ENCODE measurements at places on chromosomes 3 and 15.

DNA sequence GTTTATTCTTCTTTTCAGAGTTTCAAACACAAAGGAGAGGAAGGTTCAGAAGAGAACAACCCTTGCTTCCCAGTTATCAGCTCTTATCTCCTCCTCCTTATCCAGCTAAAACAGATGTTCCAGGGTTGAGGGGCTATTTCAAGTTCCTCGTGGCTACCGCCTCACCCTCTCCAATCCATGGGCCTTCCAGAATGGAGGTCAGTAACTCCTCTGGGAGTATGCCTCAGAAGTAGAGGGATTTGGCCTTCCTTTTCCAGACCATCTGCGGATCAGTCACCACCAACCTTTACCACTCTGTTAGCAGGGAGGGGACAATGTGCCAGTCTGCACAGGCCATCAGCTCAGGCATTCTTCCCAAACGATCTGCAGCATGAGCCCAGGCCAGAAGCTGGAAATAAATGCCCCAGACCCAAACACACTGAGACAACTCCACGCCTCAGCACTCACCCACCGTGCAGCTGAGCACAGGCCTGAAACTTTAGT is 14.8 kb downstream of the HTR3C start:
- DNase-seq = no peak

DNA sequence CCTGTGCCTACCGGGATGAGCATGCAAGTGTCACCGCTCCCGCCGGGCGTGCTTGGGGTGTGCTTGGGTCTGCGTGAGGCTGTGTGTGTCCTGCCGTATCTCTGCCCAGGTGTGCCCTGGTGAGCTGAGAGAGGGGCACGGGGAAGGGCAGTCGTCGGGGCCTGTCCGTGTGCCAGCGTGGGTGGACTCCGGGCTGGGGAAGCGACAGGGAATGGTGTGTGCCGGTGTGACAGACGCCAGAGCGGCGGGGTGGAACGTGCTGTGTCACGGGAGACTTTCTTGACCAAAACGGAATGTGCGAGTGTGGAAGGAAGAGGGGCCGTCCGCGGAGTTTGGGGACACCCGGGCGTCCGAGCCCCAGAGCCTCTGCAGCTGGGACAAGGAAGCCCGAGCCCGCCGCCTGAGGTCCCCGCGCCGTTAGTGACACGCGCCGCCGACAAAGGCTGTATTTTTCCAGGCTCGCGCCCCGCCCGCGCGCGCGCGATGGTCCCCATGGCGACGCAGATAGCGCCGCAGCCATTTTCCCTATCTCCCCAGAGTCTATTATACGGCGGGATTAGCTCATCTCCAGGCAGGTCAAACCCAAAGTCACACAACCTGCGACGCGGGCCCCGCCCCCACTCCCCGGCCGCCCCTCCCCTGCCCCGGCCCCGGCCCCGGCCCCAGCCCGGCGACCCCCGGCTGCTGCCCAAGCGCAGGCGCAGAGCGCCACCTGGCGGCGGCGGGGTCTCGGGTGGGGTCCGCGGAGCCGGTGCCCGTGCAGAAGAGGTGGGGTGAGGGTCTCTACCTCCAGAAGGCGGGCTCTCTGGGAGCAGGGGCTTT is 4.5 kb upstream of the GATA2 start:
- DNase-seq = peak; percentile 93

DNA sequence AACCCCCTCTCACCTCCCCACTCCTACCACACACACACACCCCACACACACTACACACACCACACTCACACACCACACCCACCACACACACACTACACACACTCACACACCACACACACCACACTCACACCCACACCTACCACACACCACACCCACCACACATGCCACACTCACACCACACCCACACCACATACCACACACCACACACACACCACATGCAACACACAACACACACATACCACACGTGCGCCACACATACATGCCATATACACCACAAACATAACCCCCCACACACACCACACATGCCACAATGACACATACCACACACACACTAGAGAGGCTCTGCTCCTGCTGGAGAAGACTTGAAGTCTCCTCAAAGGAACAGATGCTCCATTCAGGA is 5.9 kb upstream of the ITPKA start:
- no peak for DNase-seq

- DNase-seq = peak; percentile 73
Observed at GRCh38 chr15:58748852-58749531, 515 bp downstream of the ADAM10 start.

- DNase-seq = peak; percentile 47
Observed at GRCh38 chr3:194369522-194370279, at the start of gene LRRC15. Gene LRRC15 (minus strand): TSS chr3:194369743. CDS start chr3:194361043, 8,700 bp downstream.

DNA sequence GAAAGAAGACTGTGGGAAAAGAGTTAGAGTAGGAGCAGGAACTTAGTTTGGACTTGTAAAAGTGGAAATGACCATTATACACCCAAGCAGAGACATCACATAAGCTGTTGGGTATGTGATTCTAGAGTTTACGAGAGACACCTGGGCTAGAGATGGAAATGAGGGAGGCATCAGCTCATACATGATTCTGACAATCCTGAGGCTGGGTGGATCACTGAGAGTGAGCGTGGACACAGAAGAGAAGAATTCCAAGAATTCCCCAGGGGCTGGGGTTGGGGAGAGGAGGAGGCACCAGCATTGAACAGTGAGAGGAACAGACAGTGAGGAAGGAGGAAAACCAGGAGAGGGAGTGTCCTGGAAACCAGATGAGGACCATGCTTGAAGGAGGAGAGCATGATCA is 113.5 kb downstream of the KCNAB1 start:
- no peak for DNase-seq

DNA sequence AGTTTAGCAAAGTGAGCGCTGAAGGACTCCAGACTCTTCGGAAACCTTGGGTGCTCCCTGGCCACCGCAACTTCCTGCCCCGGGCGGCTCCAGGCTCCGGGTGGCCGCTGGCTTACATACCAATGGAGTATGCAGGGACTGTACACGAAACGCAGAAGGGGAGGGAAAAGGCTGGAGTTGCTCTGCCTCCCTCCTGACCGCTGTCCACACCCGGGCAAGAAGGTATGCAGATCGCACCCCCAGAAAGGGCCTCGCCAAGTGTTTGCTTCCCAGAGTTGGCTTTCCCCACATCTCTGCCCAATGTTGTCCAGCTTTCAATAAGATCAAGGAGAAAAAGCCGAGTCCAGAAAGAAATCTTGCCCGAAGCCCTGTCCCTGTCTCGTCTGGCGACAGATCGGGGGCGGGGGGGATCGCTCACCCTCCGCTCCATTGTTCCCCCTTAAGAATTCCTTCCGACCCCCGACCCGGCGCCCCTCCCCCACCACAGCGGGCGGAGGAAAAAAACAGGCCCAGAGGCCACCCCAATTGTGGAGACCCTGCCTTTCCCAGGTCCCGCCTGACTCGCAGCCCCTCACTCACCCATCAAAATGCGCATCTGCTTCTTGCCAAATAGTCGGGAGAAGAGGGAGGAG is 533 bp downstream of the ARF4 start:
- peak; percentile 61 for DNase-seq

DNA sequence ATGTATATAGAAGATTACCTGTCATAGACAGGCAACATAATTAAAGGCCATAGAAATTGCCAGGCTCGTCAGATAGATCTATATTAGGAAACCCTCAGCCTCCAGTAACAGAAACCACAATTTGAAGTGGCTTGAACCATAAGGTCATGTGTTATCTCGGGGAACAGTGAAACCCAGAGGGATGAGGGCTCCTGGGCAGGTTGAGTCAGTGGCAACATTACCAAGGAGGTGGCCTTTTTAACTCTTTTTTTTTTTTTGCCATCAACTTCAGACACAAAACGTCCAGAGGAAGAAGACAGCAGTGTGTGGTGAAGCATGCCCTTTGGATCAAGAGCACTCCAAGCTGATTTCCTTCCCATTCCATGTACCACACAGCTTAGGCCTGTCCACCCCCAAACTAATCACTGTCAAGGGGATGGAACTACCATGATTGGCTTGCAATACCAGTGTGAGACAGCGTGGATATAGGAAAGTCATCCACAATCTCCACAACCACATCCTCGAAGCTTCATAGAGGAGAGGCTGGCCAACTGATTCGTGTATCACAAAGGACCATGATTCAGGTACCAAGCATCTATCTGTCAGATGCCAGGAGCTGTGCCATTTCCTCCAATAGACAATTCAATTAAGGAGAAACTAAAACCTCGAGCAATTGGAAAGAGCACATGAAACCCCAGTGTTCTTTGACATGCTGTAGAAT is 999 bp upstream of the KIF7 start:
- no peak for DNase-seq

GRCh38 chr3:108525256-108525655 is 14.9 kb upstream of the MYH15 start:
- DNase-seq = no peak

DNA sequence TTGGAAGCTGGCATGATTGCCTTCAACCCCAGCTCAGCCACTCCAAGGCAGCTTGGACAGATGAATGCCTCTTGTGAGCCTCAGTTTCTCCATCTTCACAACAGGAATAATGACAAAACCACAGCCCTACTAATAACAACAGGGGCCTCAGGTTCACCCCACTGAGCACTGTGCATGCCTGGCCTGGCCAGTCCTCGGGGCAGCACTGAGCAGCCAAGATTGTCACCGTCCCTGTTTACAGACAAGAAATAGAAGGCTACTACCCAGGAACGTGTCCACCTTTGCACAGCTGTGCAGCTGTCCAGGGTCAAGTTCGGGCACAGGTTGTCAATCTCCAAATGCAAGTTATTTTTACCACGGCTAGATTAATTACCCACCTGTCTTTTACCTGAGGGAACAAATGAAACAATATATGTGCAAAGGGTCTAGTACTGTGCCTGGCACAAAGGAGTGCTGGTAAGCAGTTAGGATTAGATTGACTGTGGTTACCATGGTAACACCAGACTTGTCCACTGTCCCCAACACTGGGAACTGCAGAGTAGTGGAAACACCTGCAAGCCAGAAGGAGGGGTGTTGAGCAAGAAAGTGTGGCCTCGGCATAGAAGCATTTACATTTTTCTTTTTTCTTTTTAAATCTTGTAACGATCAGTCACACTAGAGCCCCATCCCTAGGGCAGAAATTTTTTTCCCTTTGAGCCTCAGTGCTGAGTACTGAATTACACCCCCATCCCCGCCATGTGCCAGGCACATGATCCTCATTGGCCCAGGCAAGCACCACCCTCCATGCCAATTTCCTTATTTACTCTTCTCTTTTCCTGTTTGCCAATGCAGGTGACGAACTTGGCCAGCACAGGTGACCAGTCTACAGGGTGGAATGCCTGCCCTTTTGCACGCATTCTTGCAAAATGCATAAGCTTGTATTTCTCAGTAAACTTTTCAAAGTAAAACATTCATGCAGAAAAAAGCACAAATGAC is 66.3 kb upstream of the SLC6A6 start:
- no peak for DNase-seq

- no peak for DNase-seq
Observed at GRCh38 chr3:58544541-58544940, 7.6 kb upstream of the ACOX2 start.

- no peak for DNase-seq
Observed at GRCh38 chr3:190024912-190025311, 95.8 kb downstream of the P3H2 start.

DNA sequence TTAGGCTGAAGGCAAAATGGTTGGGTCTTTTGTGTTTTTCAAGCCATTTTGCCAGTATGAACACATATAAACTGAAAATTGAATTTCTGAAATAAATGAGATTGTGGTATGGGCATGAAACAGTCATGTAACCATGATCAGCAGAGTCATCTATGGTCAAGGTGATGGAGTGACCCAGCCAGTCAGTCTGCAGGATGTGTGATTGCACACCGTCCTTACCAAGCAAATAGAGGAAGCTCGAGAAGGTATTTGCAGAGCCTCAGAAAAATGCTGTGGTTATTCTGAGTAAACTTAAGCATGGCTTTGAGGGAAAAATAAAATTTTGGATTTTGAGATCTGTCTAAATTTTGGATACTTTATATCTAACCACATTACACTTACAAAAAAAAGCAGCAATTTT is 95.9 kb upstream of the RNF7 start:
- DNase-seq = no peak

GRCh38 chr15:44794072-44794471 is 57.7 kb downstream of the TRIM69 start:
- DNase-seq = no peak

DNA sequence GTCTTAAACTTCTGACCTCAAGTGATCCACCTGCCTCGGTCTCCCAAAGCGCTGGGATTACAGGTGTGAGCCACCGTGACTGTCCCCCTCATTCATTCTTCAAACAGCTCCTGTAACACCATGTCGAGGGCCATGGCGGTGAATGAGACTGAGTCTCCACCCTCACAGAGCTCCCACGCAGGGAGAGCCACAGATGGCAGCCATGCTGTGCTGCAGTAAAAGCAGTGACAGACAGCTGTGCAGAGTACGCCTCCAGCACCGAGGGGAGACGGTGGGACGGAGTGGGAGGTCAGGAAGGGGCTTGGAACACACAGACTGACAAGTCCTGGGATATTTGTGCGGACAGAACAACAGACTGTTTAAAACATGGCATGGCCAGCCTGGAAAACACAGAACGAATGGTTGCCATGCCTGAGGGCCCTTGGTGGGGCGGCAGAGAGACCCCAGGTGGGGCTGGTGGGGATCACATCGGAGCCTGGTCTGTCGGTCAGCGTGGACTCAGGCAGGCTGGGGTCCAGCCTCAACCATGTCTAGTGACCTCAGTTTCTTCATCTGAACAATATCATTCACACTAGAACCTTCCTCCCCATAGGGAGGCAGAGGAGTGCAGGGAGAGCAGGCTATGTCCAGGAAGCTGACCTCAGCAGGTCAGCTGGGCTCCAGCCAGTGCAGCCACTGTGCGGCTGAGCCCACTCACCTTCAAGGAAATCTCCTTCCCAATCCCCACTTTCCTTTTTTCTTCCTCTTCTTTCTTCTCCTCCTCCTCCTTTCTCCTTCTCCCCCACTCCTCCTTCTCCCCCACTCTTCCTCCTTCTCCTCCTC is 20.6 kb upstream of the LCTL start:
- DNase-seq = no peak

GRCh38 chr3:156787926-156788663 is 38.1 kb upstream of the LEKR1 start:
- no peak for DNase-seq

- no peak for DNase-seq
Observed at GRCh38 chr15:101641894-101642293, 10.3 kb downstream of the TM2D3 start.

Measured in WTC11 (cell line).